Activated CD8-positive, alpha-beta memory T cell treated with anti-CD3 and anti-CD28 coated beads for 4 hours (primary cell): ENCODE measurements at places on chromosomes 11 and 22.

GRCh38 chr11:75425422-75425821 is 7.6 kb downstream of the KLHL35 start:
- DNase-seq, result no peak

DNA sequence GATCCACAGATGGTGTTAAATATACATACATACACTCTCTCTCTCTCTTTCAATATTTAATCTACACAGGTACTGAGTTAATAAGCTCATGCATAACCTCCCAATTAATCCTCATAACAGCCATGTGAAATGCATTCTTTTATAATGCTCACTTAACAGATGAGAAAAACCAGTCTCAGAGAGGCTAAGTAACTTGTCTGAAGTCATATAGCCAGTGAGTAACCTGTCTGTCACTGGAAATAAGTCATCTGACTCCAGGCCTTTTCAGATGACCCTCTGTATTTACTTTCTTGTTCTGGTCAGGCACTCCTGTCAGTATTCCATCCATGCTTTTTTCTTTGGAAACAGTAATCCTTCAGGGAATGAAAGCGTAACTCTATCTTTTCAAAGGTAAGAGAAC is 594.0 kb upstream of the TENM4 start:
- DNase-seq, result no peak

DNA sequence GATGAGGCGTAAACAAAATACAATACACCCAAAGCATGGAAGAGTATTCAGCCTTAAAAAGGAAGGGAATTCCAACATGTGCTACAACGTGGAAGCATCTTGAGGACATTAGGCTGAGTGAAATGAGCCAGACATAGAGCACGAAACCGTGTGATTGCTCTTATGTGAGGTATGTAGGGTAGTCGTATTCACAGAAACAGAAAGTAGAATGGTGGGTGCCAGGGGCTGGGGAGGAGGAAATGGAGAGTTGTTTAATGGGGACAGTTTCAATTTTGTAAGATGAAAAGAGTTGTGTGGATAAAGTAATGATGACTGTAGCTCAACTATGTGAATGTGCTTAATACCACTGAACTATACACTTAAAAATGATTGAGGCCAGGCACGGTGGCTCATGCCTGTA is 10.2 kb upstream of the KMT5B start:
- no peak for DNase-seq

DNA sequence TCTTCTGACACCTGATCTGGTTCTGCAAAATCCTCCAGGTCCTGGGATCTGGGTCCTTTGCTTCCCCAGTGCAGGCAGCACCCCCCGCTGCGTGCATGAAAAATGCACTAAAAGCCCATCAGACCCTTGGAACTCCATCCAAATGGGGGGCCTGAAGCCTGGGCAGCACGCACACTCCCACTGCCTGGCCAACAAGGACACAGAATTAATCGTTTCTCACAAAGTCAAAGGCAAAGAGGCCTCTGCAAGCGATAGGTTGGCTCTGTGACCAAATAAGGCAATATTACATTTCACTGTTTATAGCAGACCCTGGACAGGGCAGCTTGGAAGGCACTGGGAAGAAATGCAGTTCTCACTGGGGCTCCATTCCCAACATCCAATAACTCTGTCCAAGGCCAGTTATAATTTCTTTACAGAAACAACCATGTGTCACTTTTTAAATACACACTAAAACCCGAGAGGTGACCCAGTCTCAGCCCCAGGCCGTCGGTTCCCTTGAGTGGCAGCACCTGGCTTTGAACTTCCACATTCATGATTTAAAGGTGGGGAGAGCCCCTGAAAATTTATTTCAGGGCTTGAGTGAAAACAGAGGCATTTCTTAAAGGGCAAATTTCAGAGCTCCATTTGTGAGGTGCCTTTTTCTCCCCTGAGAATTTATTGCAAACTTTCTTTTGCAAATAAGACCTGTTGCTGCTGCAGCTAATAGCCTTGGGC is 114.4 kb upstream of the ANO1 start:
- DNase-seq, result no peak

DNA sequence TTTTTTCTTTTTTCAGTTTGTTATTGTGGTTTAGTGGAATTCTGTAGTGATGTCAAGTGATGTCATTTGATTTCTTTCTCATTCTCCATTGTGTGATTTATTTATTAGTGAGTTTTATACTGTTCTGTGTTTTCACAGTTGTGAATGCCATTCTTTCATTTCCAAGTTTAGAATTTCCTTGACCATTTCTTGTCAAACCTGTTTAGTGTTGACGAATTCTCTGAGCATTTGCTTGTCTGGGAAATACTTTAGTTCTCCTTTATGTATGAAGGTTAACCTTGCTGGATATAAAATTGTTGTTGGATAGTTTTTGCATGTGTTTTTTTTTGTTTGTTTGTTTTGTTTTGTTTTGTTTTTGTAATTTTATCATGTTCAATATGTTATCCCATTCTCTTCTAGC is 633.6 kb upstream of the FAT3 start:
- DNase-seq, result no peak

- no peak for DNase-seq
Measured at GRCh38 chr22:35634015-35634414, 14.2 kb upstream of the APOL6 start.

DNA sequence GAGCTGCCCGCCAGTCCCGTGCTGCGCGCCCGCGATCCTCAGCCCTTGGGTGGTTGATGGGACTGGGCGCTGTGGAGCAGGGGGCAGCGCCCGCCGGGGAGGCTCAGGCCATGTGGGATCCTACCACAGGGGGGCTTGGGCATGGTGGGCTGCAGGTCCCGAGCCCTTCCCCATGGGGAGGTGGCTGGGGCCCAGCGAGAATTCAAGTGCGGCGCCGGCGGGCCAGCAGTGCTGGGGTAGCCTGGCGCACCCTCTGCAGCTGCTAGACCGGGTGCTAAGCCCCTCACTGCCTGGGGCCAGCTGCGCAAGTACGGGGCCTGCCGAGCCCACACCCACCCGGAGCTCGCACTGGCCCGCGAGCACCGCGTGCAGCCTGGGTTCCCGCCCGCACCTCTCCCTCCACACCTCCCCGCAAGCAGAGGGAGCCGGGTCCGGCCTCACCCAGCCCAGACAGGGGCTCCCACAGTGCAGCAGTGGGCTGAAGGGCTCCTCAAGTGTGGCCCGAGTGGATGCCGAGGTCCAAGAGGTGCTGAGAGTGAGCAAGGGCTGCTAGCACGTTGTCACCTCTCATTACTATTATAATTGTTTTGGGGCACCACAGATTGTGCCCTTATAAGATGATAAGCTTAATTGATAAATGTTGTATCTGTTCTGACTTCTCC is 333.2 kb downstream of the CASP12 start:
- no peak for DNase-seq

- DNase-seq, result no peak
Measured at GRCh38 chr11:102287964-102288724, 29.1 kb upstream of the BIRC3 start.

DNA sequence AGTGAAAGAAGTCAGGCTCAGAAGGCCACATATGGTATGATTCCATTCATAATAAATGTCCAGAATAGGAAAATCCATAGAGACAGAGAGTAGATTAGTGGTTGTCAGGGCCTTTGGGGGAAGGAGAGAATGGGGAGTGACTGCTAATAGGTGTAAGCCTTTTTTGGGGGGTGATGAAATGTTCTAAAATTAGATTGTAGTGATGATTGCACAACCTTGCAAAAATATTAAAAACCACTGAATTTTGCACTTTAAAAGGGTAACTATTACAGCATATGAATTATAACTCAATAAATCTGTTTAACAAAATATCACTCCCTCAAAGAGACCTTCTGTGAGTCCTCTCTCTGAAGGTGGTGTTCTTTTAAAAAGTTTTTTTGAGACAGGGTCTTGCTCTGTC is 72.3 kb upstream of the GRK3 start:
- no peak for DNase-seq

GRCh38 chr11:14502039-14502438 is 2.4 kb upstream of the COPB1 start:
- DNase-seq, result no peak

DNA sequence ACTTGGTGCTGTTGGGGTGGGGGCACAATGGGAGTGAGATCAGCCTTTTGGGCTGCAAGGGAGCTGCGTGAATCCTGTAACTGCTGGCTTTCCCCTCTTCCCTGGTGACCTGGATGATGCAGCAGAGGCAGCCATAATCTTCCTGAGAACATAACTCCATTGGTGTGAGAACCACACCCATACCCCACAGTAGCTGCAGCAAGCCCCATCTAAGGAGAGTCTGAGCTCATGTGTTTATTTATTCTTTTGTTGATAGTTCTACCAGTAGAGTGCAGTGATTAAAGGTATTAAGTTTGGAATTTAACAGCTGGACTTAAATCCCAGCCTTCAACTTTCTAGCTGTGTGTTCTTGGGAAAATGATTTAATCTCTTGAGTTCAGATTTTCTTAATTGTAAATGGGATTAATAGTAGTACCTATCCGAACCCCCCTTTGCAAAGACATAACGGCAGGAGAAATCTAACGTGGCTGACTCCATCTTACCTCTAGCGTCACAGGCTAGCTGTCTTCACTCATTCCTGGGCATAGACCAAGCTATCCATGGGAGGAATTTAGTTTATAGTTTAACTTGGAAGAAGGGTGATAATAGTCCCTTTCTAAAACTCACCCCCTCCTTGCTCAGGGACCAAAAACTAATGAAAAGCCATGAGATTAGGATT is 385.0 kb upstream of the DDI1 start:
- DNase-seq, result no peak

DNA sequence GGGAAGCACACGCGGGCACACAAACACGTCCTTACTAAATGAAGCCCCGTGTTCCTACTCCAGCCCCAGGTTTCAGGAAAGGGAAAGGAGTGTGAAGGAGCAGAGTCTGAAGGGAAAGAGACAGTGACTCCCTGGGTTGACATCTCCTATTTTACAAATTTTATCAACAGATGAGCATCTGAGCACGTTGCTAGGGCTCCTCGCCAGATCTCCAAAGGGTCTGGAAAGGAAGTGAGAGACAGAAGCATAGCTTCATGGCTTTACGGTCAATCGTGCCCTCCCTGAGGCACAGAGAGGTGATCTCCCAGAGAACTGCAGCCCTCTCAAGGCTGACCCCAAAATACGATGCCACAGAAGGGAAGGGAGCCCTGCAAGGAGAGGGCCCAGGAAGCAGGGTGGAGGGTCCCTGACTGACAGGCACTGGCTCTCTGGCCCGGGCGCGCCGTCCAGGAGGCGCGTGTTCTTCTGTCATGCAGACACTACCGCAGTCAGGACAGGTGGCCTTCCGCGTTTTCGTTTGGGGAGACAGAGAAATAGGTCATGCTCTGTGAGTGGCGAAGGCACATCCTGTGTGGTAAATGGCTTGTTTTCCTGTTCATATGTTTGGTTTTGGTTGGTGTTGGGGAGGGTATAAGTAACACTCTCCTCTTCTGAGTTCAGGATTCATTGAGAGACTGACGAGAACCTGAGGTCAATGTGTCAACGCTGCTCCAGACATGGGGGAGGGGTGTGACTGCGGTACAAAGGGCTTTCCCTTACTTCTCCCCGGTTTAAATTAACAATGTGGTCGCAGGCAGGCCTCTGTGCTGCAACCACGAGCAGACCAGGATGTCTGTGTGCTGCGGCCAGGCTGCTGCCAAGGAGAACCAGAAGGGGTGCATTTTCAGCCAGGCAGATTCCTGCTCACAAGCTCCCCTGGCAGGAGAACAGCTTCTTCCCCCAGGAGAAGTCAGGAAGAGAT is 813.3 kb downstream of the OPCML start:
- DNase-seq, result no peak

DNA sequence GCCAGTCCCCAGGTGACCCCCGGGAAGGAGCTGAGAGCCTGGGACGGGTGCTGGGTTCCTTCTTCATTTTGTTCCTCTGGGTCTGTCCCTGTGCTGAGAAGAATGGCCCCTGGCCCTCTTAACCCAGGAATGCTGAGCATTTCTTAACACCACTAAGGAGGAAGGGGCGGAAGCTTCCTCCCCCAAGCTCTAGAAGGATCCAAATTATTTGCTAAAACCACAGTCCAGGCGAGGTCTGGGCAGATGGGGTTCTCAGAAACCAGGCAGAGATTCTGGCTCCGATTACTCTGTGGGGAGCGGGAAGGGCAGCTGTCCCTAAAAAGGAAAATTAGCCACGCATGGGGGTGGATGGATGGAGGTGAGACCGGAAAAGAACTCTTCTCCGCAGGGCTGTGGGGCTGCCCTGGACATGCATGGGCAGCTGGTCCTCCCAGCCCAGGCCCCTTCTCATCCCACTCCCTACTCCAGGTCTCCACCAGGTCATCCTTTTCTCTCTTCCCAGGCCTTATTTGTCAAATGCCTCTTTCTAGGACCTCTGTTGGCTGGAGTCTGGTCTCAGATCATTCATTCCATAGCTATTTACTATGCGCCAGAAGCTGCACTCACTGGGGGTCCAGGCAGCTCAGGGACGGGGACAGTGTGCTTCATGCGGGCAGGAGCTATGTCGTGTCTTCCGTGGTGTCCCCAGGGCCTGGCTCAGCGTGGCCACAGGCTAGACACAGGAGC is 45.0 kb upstream of the MYH9 start:
- DNase-seq, result no peak

- no peak for DNase-seq
Measured at GRCh38 chr11:5339771-5340322, 3.5 kb downstream of the OR51B5 start.

DNA sequence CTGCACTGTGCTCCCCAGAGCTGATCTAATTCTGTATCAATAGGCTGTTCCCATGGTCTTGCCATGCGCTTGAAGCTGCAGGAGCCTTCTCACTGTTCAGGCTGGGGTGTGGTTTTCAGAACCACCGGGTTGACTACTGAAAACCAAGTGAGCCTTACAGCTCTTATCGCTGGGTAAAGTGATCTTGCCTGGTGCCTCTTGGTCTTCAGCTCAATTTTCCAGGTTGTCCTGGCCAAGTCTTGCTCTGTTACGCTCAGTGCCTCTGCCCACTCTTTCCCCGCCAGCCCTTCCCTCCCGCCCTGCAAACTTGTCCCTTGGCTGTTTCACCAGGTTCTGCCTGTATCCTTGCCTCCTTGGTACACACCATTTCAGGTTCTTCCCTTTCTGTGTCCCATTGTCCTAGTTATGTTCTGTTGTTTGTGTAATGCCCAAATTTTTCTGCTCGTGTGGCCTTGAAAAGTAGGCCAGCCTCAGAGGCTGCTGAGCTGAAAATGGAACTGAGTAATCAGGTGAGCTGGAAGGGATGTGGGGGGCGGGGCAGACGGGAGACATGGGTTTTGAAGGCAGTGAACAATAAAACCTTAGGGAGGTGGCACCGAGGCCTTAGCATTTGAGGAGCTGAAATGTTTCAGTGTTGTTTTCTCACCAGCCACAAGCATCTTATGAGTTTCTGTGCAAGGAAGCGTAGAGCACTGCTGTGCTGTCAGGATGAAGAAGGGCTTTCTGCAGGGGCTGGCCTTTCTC is 11.2 kb downstream of the PEX26 start:
- no peak for DNase-seq

GRCh38 chr11:106456647-106457046 is 379.2 kb downstream of the AASDHPPT start:
- DNase-seq, result no peak
